ENCODE measurements at places on chromosomes 12 and 14.
A peak's percentile ranks its signal among the peaks of the same experiment; 100 is the strongest.

DNA sequence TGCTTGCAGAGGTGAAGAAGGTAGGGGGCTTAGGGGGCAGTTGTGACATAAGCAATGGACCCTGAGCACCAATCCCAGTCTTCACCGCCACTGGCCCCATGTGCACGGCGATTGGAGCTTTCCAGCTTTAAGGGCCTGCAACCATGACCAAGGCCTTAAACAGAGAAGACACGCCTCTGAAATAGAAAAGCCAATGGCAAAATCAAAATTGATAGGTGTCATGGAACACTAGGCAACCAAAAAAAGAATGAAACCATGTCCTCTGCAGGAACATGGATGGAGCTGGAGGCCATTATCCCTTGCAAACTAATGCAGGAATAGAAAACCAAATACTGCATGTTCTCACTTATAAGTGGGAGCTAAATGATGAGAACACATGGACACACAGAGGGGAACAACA is 146.3 kb downstream of the SCARB1 start:
- DNase-seq, result no peak

- no peak for DNase-seq
Observed at GRCh38 chr14:68784226-68784910, 8.5 kb downstream of the ZFP36L1 start.

GRCh38 chr12:39763071-39763889 is 143.7 kb upstream of the ABCD2 start:
- DNase-seq, result no peak

- DNase-seq, result no peak
Observed at GRCh38 chr12:28591831-28592230, 401.6 kb downstream of the CCDC91 start.

- peak; percentile 83 for DNase-seq
Observed at GRCh38 chr12:125149160-125150108, 84.2 kb downstream of the AACS start.

GRCh38 chr14:95211721-95212504 is 54.6 kb upstream of the DICER1 start:
- no peak for DNase-seq

GRCh38 chr12:118023301-118023860 is 6.9 kb downstream of the RFC5 start:
- no peak for DNase-seq

GRCh38 chr14:52131640-52132320 is 62.9 kb upstream of the NID2 start:
- DNase-seq, result peak; percentile 67

- DNase-seq, result no peak
Observed at GRCh38 chr14:35402323-35403113, 2.0 kb downstream of the NFKBIA start.

GRCh38 chr14:53840444-53840843 is 116.2 kb downstream of the BMP4 start:
- no peak for DNase-seq

All from GM13976 (cell line).